ENCODE measurements at places on chromosomes 7 and 10.

GRCh38 chr10:117609095-117609795 lies 66.7 kb downstream of the EMX2 start:
- DNase-seq: no peak

DNA sequence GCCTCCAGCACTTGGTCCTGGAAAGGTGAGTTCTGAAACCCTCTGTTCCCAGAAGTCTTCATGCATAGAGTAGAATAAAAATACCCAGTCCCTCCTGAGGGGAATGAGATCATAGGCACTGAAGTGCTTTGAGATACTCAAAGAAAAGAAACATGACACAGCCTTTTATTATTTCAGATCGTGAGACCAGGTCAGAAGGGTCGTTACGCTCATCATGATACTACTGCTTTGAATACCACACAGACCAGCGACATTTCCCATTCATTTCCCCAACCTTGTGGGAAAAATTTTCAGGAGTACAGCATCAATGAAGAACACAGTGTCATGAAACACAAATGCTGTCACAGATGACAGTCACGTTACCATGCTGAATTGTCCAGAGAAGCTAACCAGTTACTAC lies 15.0 kb downstream of the CLRN3 start:
- DNase-seq: no peak

- DNase-seq: no peak
Measured at GRCh38 chr10:108789336-108789735, 1134.0 kb downstream of the XPNPEP1 start.

DNA sequence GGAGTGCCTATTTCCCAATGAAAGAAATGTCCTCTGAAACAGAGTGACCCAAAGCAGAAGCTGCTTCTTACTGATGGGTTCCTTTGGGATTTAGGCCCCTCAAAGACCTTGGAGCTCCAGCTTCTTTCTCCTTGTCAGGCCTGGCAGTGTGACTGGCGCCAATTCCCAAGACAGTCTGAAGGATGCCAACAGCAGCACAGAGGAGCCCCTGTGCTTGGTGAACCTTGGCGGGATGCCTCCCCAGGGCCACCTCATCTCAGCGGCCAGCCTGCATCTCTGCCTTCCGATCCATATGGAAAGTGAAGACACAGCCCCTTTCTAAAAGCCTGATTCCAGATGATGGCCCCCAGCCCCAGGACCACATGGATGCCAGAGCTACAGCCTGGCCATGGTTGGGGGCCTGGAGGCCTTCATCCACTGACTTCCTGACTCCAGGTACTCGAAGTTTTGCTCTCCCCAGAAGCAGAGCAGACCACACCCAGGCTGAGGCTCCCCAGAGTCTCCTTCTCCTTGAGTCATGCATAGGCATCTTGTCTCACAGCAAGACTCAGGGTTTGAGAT lies 45.4 kb downstream of the FBXW4 start:
- no peak for DNase-seq

DNA sequence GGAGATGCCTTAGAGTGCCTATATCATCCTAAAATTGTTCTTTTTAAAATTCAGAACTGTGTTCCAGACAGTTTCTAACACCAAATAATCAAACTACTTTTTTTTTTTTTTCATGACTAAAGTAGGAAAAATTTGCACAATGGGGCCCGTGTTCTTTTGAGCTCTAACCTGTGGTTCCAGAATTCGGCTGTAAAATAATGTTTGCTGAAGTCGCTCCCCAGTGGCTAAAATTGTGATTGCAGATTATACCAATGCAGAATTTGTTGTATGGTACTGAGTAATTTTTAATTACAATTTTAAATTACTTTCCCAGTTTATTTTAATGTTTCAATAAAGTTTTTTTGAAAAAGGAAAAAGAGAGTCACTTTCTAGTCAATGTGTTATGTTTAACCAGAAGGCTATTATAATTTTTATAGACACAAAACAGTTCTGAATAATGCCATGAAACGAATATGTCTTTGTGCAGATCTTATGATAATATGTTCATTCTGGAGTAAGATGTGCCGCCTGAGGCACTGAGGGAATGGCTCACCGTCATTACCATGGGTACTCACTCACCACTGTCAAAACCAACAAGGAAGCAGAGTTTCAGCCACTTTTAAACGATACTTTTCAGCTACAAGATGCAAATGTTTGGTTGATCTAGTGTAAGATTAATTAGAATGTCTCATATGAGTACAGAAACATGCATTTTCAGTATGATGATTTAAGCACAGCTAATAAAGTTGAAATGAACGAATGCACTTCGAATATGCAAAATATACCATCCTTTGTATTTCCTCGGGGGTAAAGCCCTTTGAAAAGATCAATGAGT lies 173.6 kb downstream of the PRKCQ start:
- no peak for DNase-seq

DNA sequence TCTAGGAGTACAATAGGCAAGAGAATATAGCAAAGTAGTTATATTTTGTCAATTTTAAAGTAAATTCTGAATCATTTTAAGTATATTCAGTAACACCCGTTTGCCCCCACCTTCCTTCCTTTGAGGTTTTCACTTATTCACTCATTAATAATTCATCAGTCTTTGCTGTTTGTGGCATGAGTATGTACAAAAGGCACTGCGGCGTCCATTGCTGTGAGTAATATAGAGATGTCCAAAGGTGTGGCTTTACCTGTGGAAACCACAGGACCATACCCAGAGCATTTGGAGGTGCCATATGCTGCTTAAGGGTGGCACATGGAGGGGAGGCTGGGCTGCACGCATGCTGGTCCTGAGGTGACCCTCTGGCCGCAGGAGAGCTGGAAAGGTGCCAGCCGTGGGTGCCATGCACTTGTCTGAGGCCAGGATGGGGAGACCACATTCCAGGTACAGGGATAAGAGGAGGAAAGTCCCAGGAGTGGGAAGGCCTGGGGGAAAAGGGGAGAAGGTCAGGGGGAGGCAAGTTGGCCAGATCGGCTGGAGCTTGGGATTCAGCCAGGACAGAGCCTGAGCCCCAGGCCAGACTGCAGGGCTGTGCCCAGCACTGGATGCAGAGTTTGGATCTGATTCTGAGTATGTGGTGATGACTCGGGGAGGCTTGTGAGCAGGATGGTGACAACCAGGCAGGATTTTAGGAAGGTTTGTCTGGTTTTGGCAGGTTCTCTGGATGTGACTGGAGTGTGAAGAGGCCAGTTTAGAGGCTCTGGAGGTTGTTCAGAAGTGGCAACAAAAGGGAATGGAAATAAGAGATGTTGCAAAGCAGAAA lies 223.4 kb downstream of the MGMT start:
- no peak for DNase-seq

DNA sequence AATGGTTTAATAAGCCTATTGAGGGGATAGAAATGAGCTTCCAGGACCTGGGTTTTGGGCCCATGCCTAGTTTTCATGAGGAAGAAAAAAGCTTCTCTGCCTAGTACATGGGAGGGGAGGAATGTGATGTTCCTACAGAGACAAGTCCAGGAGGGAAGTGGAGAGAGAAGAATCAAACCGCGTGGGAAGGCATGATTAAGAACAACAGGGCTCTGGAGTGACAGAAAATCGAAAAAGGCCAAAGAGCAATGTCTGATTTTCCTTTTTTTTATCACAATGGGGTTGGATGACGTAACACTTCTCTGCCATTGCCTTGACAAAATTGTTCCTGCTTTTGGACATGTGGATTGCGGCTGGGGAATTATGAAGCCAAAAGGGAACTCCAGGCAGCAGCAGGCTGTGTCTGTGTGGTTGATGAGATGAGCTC lies 258.6 kb downstream of the CXCL12 start:
- DNase-seq: no peak

GRCh38 chr10:107166403-107166802 lies 1.9 kb upstream of the SORCS1 start:
- DNase-seq: no peak

GRCh38 chr7:38615665-38616064 lies 15.5 kb downstream of the AMPH start:
- DNase-seq: no peak

DNA sequence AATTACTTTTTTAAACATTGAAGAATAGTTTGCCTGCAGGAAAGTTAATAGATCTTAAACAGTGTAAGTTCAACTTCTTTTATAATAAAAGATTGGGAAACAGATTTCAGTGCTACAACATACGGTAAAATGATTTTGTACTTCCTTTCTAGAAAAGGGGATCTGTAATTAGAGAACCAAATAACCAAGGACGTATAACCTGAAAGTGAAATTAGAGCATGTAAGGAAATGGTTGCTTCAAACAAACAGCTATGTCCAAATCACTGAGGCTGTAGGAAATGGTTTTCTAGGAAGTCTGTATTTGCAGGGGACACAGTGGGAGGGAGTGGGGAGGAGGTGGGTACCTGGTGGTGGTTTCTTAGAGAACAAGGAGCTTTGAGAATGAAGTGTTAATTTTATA lies 57.9 kb upstream of the EXOC6 start:
- DNase-seq: no peak

GRCh38 chr7:43700646-43701499 lies 28.4 kb downstream of the COA1 start:
- DNase-seq: no peak

- no peak for DNase-seq
Measured at GRCh38 chr7:112882022-112882421, 91.8 kb upstream of the TMEM168 start.

DNA sequence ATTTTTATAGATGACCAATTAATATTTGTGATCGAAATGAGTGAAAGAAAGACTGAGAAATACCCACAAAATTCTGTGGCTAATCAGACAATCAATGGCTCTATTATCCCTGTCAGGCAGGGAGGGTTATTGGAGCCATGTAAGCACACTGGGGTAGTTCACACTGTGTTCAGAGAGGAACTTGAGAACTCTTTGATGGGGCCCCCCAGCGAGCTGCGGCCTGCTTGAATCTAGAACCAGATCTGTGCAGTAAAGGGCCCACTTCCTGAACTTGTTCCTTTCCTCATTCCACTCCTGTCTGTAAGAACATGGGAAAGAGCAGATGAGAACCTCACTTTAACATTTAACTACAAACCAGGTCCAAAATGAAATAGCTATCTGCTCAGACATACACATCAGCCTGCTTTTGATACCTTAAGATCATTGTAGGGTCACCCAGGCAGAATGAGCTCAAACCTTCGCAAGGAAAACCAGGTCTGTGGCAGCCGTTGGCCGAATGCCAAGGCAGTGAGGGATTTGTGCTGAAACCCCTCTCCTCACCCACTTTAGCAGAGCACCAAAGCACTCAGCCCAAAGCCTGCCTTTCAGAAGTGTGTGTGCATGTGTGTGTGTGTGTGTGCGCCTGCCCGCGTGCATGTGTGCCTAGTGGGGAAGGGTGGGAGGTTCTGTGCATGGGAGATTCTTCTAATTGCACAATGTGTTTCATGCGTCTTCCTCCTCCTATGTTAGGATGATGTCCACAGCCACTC lies 365.6 kb upstream of the MGMT start:
- no peak for DNase-seq

- DNase-seq: no peak
Measured at GRCh38 chr10:104150139-104150538, 28.2 kb downstream of the SFR1 start.

- no peak for DNase-seq
Measured at GRCh38 chr10:12103802-12104201, 25.7 kb upstream of the SEC61A2 start.

GRCh38 chr10:96651998-96652431 lies 65.2 kb upstream of the TM9SF3 start:
- DNase-seq: no peak

DNA sequence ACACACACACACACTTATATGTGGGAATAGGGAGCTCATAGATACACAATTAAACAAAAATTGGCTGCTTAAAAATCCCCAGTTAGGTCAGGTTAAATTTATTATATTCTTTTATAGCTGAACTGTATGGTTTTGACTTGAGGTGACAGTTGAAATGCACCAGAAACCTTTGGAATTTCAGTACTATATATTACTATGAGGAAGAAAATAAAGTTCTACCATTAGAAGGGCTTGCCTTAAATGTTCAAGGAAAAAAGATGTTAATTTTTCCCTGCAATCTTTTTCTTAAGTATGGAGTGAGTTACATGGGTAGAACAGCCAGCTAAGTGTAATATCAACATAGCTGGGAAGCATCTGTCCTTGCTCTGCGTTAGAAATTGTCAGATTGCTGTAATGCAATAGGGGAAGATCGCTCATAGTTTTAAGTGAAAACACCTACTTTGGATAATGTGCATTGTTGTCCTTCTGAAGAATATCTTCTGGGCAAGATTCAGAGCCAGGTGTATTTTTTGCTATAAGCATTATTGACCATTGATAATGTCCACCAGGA lies 415.8 kb upstream of the MKI67 start:
- no peak for DNase-seq

DNA sequence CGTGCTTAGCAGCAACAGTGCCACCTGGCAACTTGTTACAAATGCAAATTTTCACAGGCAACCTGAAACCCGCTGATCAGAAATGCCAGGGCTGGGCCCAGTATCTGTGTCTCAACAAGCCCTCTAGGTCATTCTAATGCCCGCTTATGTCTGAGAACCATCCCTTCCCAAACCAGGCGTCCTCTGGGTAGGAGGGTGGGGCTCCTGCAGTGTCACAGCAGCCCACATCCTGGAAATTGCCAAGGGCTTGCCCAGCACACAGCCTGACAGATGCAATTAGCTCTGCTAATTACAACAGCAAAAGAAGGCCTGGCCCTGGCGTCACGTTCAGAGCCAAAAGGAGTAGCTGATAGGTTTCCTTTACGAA lies 15.9 kb downstream of the ITPRIP start:
- DNase-seq: no peak

GRCh38 chr7:135193615-135194081 lies 17.7 kb downstream of the WDR91 start:
- DNase-seq: no peak

DNA sequence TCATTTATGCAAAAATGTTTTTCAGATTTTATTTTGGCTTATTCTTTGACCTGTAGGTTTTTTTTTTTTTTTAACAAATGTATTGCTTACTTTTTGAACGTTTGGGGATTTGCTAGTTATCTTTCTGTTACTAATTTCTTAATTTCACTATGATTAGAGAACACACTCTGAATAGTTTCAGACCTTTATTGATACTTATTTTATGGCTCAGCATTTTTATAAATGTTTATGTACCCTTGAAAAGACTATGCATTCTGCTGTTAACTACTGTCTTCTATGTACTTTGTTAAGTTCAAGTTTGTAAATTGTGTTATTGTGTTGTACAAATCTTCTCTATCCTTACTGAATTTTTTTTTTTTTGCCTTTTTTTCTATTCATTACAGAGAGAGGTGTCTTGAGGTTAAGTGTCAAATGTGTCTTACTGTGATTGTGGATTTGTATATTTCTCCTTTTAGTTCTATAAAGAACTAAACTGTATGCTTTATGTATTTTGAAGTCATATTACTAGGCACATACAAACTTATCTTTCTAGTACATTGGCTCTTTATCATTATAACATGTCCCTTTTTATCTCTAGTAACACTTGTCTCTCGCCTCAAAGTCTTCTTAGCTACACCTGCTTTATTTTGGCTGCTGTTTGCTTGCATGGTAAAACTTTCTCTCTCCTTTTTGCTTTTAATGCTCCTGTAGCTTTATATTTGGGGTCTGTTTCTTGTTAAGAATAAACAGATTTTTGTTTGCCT lies 8.1 kb downstream of the MKLN1 start:
- no peak for DNase-seq

All from stimulated activated CD4-positive, alpha-beta T cell treated with anti-CD3 and anti-CD28 coated beads, TNF-alpha, amount 100 ng/mL, for 24 hours (primary cell).